ENCODE measurements at places on chromosomes 7 and 10. TPM values are rescaled to one million over a fixed set of nuclear protein-coding genes. Genes with fewer than 3 reads are reported as not detected.

The LAMB4 gene
- not detected for total RNA-seq

The OR6V1 gene
- not detected for total RNA-seq

The TMEM248 gene
- total RNA-seq = 170 TPM

The PLXNA4 gene
- not detected for total RNA-seq

The ARHGEF35 gene
- total RNA-seq = 0.13 TPM

The GNAI1 gene
- 84.0 TPM for total RNA-seq

The CNPY1 gene
- not detected for total RNA-seq

The COL28A1 gene
- total RNA-seq = 2.6 TPM

GRCh38 chr10:78576276-78576675 lies 492.5 kb upstream of the ZMIZ1 start:
- no peak for DNase-seq

- no peak for DNase-seq
These were observed 53.0 kb downstream of the TRUB1 start for GRCh38 chr10:114990991-114991390.

DNA sequence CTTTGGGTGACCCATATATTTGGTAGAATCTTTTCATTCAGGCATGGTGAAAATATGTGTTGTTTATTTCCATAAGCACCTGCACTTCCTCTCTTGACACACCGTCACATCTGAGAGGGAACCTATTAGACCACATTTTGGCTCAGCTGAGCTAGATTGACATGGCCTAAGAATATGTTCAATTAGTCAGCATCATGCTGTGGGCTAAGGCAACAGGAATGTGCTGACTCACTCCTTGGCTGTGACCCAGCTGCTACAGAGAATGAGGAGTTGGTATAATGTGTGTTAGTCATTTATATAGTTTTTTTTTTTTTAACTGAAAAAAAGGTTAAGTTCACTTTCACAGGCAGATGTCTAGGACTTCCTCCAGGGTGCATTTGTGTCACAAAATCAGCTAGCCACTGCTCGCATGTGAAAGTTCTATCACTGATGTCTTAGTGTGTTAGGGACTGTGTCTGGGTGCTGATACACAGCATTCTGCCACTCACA lies 180.6 kb downstream of the SEMA3E start:
- peak; percentile 100 for DNase-seq

DNA sequence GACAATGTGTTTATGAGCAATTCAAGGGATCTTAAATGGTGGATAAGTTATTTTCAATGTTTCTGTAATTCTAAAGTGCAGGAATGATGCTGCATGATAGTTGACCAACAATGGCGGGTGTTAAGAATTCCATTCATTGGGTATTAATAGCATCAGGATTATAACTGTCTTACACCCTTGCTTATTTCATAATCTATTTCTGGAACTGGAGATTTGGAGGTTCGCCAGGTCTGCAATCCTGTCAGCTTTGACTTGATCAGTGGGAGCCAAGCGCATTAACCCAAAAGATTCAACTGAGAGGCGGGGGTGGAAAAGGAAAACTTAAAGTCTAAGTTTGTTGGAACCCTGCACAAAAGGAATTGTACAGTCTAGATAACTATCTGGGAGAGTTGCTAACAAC lies 114.9 kb upstream of the ZEB1 start:
- peak; percentile 14 for DNase-seq

- DNase-seq = no peak
These were observed 18.8 kb downstream of the NRF1 start for GRCh38 chr7:129630341-129630740.

DNA sequence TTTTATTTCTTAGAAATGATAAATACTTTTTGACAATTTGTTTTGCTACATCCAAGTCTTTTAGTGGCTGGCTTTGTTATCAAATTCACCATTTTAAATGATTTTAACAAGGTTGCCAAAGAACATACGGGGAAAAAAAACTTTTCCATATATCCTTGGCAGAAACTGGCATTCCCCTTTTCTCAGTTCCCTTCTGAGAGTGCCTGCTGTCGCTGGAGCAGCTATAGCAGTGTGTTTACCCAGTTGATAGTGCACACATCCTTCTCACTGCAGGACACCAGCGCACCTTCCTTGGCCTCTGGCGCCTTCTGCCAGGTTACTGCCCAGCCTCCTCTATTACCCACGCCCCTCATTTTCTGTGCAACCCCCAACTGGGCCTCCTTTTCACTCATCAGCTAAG lies 94.1 kb downstream of the ALOX5 start:
- no peak for DNase-seq

- DNase-seq = no peak
These were observed 288.6 kb upstream of the PHF14 start for GRCh38 chr7:10685040-10685439.

DNA sequence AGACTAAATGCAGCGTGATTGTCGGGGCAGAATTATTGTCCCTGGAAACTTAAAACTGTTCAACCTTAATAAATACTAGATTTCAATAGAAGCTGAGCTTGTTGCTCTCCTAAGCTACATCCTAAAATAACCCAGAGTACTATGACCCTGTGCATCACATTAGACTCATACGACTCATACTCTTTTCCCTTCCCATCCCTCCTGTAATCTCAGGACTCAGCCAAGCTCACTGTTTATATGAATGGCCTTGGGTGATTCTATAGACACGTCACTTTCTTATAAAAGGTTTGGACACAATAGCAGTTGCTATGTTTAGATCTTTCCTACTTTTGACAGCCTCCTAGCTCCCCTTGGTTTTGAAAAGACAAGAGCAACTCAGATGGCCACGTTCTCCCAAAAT lies 17.2 kb downstream of the TCF7L2 start:
- DNase-seq = peak; percentile 78

DNA sequence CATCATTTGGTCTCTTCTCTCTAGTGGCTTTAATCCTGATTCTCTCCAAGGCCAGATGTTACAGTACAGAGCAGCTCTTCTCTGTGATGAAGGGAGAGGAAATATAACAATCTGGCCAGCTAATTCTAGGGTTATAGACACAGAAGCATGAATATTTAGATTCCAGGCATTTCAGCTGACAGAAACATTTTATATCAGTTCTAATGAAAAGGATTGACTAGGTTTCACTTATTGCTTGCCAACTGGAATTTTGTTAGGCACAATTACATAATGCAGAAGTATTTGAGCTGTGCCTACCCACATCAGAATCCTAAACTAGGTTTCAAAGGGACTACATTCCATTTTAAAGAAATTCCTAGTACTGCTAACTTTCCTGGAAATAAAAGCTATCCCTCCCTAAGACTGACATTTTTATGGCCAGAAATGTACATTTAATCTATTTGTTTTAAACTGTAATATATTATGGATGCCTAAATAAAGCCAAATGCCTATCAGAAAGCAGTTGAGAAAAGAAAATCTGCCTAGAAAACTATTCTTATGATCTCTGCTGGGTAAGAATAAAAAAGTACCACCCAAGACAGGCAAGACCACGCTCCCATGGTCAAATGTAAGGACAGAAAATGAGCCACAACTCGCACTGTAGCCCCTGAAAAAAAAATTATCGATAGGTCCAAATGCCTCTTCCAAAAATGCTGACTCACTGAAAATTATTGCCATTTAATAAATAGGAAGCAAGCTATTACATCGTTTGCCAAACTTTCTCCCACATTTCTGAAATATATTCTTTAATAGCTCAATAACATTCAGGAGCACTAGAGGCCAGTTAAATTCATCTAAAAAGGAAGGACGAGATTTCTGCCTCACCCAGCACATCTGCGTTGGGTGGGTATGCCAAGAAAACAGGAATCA lies 498.1 kb downstream of the KCNMA1 start:
- DNase-seq = no peak

DNA sequence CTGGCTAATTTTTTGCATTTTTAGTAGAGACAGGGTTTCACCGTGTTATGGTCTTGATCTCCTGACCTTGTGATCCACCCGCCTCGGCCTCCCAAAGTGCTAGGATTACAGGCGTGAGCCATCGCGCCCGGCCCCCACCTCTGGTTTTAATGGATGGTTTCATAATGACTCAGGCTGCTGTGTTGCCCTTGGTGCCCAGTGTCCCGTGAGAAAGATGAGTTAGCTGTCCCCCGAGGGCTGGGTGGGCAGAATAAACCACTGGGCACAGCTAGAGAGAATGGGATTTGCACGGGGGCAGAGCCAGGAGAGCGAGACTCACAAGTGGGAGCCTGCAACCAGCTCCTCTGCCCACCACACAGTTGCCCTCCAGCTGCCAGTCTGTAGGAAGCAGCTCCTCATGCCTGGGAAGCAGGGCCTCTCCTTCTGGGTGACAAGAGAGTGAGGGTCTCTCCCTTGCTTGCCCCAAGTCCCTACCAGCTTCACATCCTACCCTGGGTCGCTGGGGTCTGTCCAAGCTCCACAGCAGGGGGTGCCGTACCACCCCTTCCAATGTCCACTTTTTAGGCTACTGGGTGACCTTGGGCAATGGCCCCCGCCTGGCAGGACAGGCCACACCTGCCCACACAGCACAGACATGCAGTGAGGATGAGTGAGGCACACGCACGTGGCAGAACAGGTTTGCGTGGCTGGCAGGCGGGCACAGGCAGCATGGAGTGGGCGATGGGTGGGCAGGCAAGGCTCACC lies 16.1 kb upstream of the NDST2 start:
- DNase-seq = peak; percentile 97

DNA sequence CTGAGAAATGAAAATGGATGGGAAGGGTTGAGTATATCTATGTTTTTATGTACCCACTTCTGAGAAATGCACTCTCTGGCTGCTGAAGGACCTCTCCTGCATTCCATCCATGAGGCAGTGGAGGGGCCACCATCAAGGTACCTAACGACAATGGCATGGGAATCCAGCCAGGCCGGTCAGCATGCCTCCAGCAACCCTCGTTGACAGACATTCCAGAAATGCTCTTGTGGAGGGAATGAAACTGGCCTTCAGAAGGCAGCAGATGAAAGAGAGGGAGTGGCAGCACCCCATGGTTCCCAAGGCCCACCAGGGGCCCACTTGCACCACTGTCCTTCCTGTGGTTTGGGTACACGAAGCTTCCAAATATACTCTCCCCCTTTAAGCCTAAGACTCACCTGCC lies 269.0 kb downstream of the ARHGAP12 start:
- no peak for DNase-seq

- peak; percentile 45 for DNase-seq
These were observed 126.5 kb downstream of the DOCK4 start for GRCh38 chr7:112079673-112080072.

DNA sequence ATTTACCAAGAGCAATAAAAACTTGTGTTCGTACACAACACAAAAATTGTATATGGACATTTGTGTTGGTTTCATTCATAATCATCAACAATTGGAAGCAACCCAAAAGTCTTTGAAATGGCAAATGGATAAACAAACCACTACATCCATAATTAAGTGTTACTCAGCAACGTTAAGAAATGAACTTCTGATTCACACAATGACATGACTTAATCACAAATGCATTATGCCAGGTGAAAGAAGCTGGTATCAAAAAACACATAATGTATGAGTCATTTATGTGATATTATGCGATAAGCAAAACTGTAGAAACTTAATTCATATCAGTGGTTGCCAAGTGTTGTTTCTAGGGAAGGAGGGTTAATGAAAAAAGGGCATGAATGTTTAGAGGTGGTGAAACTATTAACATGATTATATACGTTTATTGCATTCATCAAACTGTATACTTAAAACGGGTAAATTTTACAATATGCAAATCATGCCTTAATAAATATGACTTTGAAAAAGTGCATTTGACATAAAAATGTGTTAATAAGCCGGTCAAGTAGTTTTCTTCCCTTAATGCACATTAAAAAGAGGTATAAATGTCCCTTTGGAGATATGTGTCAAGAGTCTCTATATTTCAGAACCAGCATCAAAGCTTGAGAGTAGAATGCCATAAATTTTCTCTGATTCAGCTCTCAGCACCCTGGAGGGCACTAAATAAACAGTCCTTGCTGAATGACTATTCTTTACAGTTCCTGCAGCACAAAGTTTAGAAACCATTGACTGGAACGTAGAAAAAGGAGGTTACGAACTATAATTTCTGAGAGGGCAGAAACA lies 84.8 kb upstream of the GRM3 start:
- DNase-seq = no peak

GRCh38 chr7:75966190-75966961 lies 28.0 kb downstream of the TMEM120A start:
- DNase-seq = peak; percentile 99

DNA sequence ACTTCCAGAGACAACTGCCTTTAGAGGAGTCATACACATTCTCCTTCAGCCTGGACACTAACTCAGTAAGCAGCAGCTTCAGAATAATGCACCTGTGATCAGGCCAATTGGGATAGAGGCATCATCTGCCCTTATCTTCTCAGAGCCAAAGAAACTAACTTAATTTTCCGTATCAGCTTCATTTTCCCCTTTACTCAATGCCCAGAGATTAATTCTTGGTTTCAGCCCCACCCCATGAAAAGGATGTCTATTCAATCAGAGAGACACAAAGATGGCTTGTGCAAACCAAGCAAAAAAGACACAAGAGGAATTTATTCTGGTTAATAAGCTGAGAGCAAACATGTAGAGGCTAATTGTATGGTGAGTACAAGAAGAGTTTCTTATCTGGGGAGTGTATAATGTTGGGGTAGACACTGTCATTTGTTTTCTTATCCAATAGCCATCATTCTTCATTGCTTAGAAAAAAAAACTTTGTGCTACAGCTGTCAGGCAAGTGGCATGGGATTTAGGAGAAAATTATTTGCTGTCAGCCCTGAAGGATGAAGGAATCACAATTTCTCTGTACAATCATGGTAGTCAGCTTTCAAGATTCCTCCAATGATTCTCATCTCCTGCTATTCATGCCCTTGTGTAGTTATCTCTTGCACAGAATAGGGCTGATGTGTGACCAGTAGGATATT lies 38.7 kb upstream of the CCSER2 start:
- no peak for DNase-seq

DNA sequence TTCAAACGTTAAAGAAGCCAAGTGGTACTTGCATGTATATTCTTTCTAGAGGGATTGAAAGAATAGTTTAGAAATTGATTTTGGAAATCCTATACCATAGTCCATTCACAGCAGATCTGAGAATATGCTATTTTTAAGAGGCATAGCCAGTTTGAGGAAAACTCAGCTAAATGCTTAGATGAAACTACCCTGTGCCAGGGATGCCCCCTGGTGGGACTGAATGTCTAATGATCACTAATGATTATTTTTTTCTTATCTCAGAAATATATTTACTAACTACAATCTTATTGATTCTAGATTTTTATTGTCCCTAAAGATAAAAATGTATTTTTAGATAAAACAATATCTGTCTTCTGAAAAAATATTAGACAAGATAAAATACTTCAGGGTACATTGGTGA lies 844.9 kb upstream of the PHF14 start:
- DNase-seq = no peak

GRCh38 chr10:71212318-71213126 lies at the start of gene UNC5B:
Gene UNC5B (plus strand): TSS chr10:71212570. CDS start chr10:71212986, 416 bp downstream.
- peak; percentile 77 for DNase-seq

GRCh38 chr7:98548971-98549370 lies 68.1 kb upstream of the NPTX2 start:
- peak; percentile 41 for DNase-seq

GRCh38 chr7:152127229-152127628 lies 101.8 kb downstream of the GALNT11 start:
- no peak for DNase-seq

GRCh38 chr7:44983742-44984477 lies 5.1 kb upstream of the MYO1G start:
- DNase-seq = no peak

All from LHCN-M2 (cell line).